ENCODE measurements at places on chromosomes 7 and 10. TPM values are rescaled to one million over a fixed set of nuclear protein-coding genes. Genes with fewer than 3 reads are reported as not detected.

The AMPH gene
- not detected for total RNA-seq

The SEMA3A gene
- total RNA-seq: not detected

The MBL2 gene
- total RNA-seq: not detected

GRCh38 chr10:48444861-48445841 is 138.7 kb downstream of the MAPK8 start:
- no peak for DNase-seq
- H3K27me3 ChIP-seq: peaks cover 27% of the 10 kb centered on the region
- H3K4me3 ChIP-seq: no peak overlapping the region

DNA sequence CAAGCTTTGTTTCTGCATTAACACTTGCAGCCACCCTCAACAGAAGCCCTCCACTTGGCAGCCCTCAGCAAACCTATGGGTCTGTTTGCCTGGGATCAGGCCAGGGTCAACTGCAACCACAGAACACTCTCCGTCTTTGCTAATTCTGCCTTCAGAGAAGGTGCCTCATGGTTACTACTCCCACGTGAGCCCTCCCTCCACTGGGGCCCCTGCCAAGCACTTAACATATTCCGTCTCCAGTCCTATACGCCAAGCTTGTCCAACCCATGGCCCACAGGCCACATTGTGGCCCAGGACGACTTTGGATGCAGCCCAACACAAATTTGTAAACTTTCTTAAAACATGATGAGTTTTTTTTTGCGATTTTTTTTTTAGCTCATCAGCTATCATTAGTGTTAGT is 54.7 kb downstream of the HSPA12A start:
- peaks cover 68% of the 10 kb centered on the region for H3K27me3 ChIP-seq
- no peak overlapping the region for H3K4me3 ChIP-seq
- no peak for DNase-seq
- H3K4me1 ChIP-seq: peaks cover 6% of the 10 kb centered on the region
- H3K27ac ChIP-seq: no peak overlapping the region

- no peak for DNase-seq
- H3K27ac ChIP-seq: peak overlapping the region; percentile 63
- peaks cover 58% of the 10 kb centered on the region for H3K4me1 ChIP-seq
- peaks cover 3% of the 10 kb centered on the region for H3K36me3 ChIP-seq
Measured at GRCh38 chr7:148727501-148728278, 29.0 kb downstream of the CUL1 start.

GRCh38 chr10:99921948-99922347 is 87.8 kb downstream of the DNMBP start:
- no peak for DNase-seq
- H3K4me1 ChIP-seq: peaks cover 13% of the 10 kb centered on the region
- H3K4me3 ChIP-seq: no peak overlapping the region
- H3K27me3 ChIP-seq: no peaks in the 10 kb centered on the region
- H3K27ac ChIP-seq: no peak overlapping the region

DNA sequence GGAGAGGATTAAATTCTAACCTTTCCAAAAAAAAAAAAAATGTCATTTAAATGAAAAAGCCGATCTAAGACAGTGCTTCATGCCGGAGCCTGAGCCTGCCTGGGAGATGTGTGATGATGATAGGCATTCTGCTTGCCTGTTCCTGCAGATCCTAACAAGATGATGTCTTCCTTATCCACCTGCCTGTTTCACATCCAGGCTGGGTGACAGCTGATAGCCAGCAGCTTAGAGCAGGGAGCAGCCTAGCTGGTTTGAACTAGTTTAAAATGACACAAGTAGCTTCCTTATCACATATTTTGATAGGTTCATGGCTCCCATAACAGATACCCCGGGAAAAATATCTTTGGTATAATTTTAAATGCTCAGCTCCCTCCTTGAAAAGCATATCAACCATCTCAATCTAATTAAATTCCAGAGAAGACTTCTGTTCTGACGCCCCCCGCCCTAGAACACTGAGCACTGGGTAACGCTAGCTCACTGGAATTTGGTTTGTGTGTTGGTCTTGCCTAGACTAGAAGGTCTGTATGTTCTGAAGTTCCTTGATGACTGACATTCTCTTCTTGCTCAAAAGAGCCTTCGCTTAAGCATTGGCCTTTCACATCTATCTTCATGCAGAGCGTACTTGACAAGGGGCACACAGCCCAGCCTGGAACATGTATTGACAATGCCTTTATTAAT is 96.9 kb upstream of the FGFR2 start:
- DNase-seq: no peak
- no peak overlapping the region for H3K27ac ChIP-seq
- H3K4me3 ChIP-seq: no peak overlapping the region
- no peaks in the 10 kb centered on the region for H3K36me3 ChIP-seq

DNA sequence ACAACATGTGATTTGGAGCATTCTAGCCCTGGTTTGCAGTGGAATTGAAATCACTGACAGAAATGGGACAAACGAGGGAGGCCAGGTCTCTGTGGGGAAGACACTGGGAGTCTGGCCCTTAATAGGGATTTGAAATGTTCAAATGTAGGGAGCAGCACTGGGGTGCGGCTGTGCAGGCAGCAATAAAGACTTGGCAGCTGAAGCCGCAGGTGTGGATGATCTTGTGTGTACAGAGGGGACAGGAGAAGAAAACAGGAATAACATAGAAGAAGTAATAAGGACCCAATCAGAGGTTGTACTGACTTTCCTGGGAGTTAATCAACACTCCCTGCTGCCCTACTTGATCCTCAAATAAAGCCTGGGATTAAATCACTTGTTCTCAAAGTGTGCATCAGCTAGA is 127.6 kb upstream of the PTN start:
- no peak for DNase-seq
- H3K36me3 ChIP-seq: no peaks in the 10 kb centered on the region
- peaks cover 2% of the 10 kb centered on the region for H3K4me1 ChIP-seq
- no peak overlapping the region for H3K4me3 ChIP-seq
